ENCODE measurements at places on chromosomes 5 and 9. TPM values are rescaled to one million over a fixed set of nuclear protein-coding genes. Genes with fewer than 3 reads are reported as not detected.

MAP1B gene
- total RNA-seq = 137 TPM

PPP1R26 gene
- total RNA-seq = 32.7 TPM

RGS7BP gene
- not detected for total RNA-seq

LHX6 gene
- 2.5 TPM for total RNA-seq

GRCh38 chr5:97529354-97529985 is 346.4 kb upstream of the RIOK2 start:
- DNase-seq = no peak

DNA sequence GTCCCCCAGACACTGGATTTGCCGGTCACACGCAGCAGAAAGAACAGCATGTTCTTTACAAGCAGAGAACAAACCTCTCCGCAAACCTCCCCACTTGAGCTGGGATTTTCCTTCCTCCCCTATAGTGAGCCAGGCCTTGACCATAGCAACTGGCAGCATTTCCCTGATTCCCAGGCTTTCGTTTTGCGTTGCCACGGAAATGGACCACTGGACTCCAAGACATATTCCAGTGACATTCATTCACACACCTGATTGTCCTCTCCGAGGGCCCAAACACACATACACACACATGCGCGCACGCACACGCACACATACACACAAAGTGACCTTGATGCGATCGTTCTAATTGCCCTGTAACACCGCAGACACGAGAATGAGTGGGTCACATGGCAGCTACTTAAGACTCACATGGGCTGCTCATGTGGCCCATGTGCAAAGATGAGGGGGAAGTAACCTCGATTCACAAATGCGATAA is 80.9 kb upstream of the CPEB4 start:
- DNase-seq = no peak

DNA sequence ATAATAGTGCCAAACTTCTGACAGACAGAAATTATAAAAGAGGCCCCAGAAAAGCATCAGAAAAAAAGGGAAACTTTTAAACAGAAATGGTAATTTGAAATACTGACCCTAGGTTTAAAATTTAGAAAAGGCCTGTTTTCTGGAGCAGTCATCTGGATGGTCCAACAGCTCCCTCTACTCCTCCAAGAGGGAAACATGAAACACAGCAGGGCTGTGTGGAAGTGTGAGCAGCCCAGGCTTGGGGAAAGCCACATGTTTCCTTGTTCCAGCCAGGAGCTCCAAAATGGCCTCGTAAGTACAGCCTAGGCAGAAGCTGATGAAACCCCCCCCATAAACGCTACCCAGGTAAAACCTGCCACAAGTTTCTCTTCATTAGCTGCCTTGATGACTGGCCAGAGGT is 499.3 kb upstream of the ADAMTS16 start:
- DNase-seq = no peak

- no peak for DNase-seq
Measured at GRCh38 chr9:134163371-134164196, 780 bp downstream of the RNU6ATAC start.

- no peak for DNase-seq
Measured at GRCh38 chr9:112033237-112034215, 136.9 kb downstream of the UGCG start.

GRCh38 chr5:141039517-141039916 is 11.7 kb upstream of the PCDHB1 start:
- peak; percentile 52 for DNase-seq

- DNase-seq = no peak
Measured at GRCh38 chr9:92820964-92821363, 56.3 kb upstream of the BICD2 start.

DNA sequence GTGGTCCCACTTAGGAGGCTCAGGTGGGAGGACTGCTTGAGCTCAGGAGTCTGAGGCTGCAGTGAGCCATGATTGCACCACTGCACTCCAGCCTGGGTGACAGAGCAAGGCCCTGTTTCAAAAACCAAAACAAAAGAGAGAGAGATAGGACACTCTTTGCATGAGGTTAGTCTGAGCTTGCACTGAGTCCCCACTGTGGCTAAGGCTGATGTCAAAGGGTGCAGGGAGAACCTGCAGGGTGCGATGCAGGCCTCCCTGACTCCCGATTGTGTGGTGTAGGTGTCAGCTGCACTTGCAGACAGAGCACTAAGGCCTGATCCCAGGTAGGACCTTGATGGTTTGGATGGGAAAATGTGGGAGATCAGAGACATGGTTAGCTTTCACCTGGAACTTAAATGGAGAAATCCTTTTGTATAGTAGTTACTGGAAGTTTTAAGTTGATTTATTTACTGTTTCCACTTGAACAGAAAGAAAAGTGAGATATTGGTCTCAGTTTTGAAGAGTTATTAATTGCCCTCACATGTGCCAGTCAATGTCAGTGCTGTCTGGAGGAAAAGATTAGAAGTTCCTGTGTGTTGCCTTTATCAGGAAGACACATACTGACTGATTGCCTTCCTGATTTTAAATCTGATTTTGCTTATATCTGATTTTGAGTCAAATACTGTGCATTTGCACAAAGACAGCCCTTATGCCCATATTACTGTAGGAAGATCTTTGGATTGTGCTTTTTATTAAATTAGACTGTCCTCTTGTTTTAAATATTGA is 260.0 kb downstream of the MAST4 start:
- no peak for DNase-seq

GRCh38 chr5:81856948-81857928 is 106.3 kb upstream of the SSBP2 start:
- DNase-seq = peak; percentile 39

DNA sequence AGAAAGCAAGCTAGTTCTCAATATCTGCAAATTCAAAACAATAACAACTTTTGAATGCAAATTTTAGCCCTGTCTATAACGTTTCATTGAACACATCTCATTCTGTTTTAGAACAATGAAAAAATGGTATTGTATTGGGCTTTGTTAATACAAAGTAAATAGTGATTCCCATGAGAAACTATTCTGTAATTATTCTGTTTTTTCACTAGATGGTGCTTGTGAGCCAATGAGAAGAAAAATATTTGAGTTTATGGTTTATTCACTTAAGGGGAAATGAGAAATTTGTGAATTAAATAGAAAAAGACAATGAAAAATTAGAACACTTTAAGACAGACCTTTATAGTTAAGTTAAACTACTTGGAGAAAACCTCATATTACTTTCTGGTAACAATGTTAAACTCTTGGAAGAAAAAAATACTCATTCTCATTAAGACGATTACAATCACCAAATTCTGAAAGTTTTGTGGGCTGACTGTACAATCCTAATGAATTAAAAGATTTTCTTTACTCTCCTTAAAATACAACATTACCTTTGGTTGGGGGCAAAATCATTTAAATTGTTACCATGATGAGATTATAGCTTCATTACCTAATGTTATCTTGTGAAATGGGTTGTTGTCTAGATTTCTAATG is 127.0 kb downstream of the NNT start:
- peak; percentile 19 for DNase-seq

GRCh38 chr9:73011956-73012355 is 59.1 kb upstream of the ALDH1A1 start:
- no peak for DNase-seq

- no peak for DNase-seq
Measured at GRCh38 chr9:107228496-107229039, 54.5 kb upstream of the RAD23B start.

- DNase-seq = no peak
Measured at GRCh38 chr9:12539580-12539975, 153.6 kb upstream of the TYRP1 start.

- DNase-seq = no peak
Measured at GRCh38 chr5:75960129-75960528, 123.1 kb upstream of the SV2C start.

All from A172 (cell line).